ENCODE measurements at places on chromosomes 12 and 14. TPM values are rescaled to one million over a fixed set of nuclear protein-coding genes. Genes with fewer than 3 reads are reported as not detected.

Gene SSTR1
- under 0.01 TPM for total RNA-seq

Gene TMCC3
- total RNA-seq: 16.3 TPM

Gene ADSS1
- total RNA-seq: 42.3 TPM

Gene SLC5A8
- 0.04 TPM for total RNA-seq

Gene TPPP2
- 0.44 TPM for total RNA-seq

- DNase-seq: no peak
These were observed 258.9 kb downstream of the VRK1 start for GRCh38 chr14:97056086-97056485.

- peak; percentile 63 for DNase-seq
These were observed 163.1 kb downstream of the PHLDA1 start for GRCh38 chr12:75868501-75868900.

GRCh38 chr14:75301666-75302325, 23.2 kb downstream of the FOS start:
- peak; percentile 72 for DNase-seq

DNA sequence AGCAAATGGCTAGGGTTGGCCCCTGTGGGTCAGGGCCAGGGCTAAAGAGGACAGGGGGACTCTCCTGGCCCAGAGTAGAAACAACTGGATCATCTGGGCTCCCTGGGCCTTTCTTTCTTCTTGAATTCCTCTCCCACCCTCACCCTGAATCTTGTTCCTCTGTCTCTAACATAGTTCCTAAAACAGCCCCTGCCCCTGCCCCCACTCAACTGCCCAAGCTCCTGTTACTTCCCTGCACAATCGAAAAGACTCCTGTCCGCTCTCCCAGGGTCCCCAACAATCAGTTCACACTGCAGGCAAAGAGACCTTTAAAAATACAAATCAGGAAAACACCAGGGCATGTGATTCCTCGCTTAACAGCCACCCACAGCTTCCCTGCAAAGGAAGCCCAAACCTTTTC, 18.0 kb upstream of the ANKRD33 start:
- no peak for DNase-seq

DNA sequence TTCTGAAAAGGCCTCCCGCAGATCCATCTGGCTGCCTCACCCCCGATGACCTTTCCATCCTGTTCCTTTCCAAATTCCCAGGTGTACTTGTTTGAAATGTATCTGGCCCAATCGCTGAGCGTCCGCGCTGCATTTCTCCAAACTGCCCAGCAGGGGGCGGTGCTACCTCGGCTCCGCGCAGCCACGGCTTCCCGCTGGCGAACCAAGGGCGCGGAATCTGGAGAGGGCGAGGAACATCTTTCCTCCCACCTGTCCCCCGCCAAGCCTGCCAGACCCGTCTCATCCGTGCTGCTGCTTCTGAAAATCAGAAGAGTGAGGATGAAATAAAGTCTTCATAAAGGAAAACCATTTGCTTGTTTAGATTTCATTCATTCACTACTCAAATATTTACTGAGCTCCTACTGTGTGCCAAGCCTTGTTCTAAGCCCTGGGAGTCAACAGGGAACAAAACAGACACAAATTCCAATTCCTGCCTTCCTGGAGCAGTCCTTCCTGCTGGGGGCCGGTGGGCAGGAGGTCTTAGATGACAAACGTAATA, 16.8 kb upstream of the MYL2 start:
- peak; percentile 56 for DNase-seq

DNA sequence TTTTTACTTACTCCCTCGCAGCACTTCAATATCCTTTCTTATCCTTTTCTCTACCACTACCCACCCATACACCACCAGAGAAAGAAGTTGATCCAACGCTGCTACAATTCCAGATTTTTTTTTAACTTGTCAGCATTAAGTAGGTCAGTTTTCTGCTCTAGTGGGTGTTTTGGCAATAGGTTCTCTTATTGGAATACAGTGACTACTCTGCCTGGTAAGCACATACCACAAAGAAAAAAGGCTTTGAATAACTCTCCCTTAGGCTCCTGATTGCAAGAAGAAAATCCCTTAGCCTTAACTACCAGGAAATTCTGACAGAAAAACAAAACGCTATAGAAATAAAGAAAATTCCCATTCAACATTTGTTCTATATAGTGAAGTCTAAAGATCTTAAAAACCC, 72.0 kb downstream of the NUMB start:
- DNase-seq: no peak

DNA sequence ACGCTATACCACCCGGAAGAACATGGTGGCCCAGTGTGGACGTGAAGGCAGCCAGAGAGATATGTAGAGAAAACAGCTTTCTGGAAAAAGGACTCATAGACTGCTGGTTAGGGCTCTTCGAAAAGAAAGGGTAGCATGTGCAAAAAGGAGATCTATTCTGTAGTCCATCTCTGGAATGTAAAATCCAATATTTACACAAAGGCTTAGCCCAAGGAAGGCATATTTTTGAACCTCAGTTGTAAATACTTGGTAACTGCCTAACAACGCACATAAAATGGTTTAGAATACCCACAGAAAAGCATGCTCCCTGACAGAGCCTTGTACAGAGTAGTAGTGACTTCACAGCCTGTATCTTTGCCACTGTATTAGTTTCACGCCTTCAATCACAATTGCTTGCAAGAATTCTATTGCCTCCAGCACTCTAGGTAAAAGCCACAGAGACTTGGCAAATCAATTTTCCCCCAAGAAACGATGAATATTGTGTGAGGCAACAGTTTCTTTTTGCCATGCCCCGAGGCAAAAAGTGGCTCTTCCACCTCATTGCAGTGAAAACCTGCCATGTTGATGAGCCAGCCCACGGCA, 59.2 kb downstream of the TRIM9 start:
- no peak for DNase-seq

DNA sequence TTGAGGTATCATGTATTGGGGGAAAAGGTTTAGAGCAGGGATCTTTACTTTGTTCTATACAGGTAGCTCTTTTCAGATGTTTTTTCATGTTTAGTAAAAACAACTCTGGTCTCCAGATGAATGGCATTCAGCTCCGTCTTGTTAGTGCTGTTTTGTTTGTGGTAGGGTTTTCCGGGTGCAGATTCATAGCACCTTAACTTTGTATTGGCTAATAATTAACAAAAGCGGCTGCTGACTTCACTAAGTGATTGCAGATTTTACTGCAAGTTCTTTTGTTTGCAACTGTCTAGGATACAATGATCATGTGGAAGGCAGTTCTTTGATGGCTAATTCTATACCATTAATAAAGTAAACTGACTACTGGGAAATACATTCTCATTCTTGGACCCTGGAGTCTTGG, 32.2 kb upstream of the BHLHE41 start:
- DNase-seq: no peak

DNA sequence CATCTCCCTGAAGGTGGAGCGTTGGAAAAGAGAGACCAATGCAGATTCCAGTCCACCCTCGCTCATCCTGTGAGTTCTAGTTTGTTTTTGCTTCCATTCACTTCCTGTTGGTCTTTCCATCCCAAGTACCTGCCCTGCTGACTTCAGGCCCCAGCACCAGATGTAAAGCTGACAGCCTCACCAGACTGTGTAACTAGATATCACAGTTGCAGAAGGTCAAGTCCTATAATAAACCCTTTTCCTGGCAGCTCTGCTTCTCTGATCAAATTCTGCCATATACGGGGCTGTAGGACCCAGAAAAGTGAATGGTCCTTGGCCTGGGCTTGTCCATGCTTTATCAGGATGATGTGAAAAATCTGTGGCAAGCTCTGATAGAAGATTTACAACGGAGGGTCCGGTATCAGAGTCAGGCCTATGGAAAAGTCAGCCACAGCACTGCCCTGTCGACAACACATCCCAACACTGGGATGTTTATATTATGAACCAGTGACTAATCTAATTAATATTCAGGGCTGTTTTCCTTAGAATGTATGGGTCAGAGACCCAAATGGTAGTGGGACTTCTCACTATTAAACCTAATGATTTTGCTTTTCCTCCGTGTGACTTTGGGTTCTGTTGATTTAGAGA, 42.1 kb downstream of the CCDC175 start:
- no peak for DNase-seq

- DNase-seq: peak; percentile 25
These were observed 122.9 kb upstream of the TMEM132D start for GRCh38 chr12:130026608-130027176.

- no peak for DNase-seq
These were observed 32.3 kb upstream of the ESR2 start for GRCh38 chr14:64326502-64326901.

GRCh38 chr14:56953884-56954283, 143.6 kb upstream of the OTX2 start:
- peak; percentile 20 for DNase-seq

DNA sequence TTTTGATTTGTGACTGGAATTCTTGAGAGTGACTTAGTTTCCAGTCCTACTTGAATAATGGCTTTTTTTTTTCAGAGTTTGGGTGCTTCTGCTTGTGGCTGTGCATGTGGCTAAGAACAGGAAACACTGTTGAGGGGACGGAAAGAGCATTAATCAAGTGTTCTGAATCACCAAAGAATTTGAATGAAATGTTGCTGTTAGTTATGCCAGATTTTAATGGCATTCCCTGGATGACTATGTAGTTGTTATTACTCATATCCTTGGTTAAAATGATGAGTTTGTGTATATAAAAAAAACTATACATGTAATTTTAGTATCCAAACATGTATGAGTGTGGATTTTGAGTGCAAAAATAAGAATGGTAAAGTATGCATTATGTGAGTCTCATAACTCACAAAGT, 347.9 kb downstream of the BCAT1 start:
- DNase-seq: peak; percentile 6
